ENCODE measurements at places on chromosomes 1 and 21. TPM values are rescaled to one million over a fixed set of nuclear protein-coding genes. Genes with fewer than 3 reads are reported as not detected.

GPR25 gene
- total RNA-seq: not detected

TIAM1 gene
- 6.7 TPM for total RNA-seq

CLSTN1 gene
- total RNA-seq: 115 TPM

AKT3 gene
- 12.1 TPM for total RNA-seq
